Effector memory CD8-positive, alpha-beta T cell (primary cell): ENCODE measurements at places on chromosomes 13 and 19.

- H3K27ac ChIP-seq, result no peak overlapping the region
- H3K4me1 ChIP-seq, result no peaks in the 10 kb centered on the region
- no peak overlapping the region for H3K4me3 ChIP-seq
Measured at GRCh38 chr19:10037809-10038208, 24.5 kb downstream of the RDH8 start.

DNA sequence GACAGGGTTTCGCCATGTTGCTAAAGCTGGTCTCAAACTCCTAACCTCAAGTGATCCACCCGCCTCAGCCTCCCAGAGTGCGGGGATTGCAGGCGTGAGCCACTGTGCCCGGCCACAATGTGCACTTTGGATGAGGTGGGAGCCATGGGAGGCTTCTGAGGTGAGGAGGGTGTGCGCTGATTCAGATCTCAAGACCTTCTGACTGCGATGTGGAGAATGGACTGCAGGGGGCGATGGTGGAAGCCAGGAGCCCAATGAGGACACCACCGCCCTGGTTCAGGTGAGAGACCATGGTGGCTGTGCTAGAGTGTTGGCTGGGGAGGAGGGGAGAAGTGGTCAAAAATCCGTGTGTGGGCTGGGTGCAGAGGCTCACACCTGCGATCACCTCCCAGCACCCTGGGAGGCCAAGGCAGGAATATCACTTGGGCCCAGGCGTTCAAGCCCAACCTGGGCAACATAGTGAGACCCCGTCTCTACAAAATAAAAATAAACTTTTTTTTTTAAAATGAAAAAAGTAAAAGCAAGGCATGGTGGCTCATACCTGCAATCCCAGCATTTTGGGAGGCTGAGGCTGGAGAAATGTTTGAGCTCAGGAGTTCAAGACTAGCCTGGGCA lies 5.6 kb downstream of the INAFM1 start:
- peak; percentile 45 for DNase-seq
- no peak overlapping the region for H3K4me3 ChIP-seq
- H3K27ac ChIP-seq, result no peak overlapping the region
- peaks cover 13% of the 10 kb centered on the region for H3K4me1 ChIP-seq

DNA sequence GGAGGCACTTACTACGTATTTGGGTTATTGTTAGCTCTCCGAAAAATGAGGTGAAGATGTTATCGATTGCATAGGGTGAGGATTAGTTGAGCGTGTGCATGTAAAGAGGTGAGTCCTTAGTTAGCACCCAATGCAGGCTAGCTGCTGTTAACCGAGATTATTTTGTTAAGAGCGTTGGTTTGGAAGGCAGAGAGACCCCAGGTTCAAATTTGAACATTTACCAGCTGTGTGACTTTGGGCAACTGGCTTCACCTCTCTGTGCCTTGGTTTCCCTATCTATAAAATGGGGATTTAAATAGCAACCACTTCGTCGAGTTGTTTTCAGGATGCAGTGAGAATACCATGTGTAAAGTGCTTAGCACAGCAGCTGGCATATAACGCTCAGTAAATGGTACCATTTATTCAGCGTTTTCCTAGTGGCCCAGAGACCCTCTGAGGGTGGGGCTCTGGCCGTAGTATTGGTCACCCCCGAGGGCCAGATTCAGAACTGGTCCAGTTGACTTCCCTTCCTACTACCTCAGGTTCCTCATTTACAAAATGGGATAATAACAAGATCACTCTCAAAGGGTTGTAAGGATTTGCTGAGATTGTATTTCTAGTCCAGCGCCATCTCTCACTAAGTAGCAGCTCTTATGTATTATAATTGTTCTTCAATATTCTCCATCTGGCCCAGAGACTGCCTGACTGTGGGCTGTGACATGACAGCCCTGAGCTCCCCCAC lies 887 bp downstream of the SIPA1L3 start:
- H3K4me3 ChIP-seq, result peak overlapping the region; percentile 95
- H3K4me1 ChIP-seq, result peaks cover 26% of the 10 kb centered on the region
- H3K36me3 ChIP-seq, result peaks cover 9% of the 10 kb centered on the region
- H3K27me3 ChIP-seq, result no peaks in the 10 kb centered on the region
- no peak overlapping the region for H3K27ac ChIP-seq
- no peak for DNase-seq

DNA sequence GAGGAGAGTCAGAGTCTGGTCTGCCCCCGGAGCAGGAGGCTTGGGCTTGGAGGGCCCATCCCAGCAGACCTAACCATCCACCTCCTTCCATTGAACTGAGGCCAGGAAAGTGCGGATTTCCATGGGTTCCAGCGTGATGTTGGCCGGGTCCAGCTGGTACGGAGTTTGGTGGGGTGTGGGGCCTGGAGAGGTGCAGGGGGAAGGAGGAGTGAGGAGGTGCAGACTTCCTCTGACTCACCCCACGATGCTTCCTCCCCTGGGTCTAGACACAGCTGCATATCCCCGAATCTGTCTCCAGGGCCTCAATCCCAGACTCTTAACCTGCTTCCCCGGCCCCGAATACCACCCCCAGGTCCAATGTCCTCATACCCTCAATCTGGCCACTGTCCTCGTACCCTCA lies 20.0 kb downstream of the MAN2B1 start:
- peak overlapping the region; percentile 32 for H3K27ac ChIP-seq
- peaks cover 12% of the 10 kb centered on the region for H3K36me3 ChIP-seq
- DNase-seq, result no peak
- no peaks in the 10 kb centered on the region for H3K4me1 ChIP-seq
- H3K27me3 ChIP-seq, result no peaks in the 10 kb centered on the region

DNA sequence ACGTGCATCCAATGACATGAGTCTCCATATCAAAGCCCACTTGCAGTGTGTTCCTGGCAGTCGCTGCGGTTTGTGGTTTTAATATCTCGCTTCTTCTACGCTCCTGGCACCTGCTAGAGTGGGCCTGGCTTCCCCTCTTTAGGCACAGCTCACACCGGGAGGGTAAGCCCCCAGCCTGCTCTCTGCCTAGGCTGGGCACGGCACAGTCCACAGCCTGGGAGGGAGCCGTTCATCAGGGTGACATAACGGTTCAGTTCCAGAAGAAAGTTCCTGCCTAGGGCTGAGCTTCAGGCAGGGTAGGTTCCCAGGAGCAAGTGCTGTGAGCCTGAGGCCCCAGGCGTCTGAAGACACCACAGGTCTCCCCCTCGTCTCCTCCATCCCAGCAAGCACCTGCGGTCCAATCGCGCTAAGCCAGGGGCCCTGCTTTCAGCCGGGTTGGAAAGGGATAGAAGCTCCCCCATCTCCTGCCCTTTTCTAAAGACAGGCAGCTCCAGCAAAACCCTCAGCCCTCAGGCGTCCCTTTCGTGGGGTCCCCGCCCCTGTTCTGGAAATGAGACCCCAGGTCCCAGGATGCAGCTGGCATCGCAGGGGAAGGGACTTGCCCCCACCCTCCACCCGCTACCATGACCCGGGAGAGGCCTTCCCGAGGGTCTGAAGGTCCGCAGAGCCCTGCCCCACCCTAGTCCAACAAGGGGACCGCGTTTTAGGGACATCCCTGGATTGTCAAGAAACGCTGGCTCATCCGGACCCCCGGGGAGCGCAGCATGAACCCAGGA lies 121.6 kb upstream of the ZNF507 start:
- peaks cover 80% of the 10 kb centered on the region for H3K27me3 ChIP-seq
- peaks cover 4% of the 10 kb centered on the region for H3K4me1 ChIP-seq
- DNase-seq, result no peak
- H3K27ac ChIP-seq, result peak overlapping the region; percentile 13
- no peaks in the 10 kb centered on the region for H3K36me3 ChIP-seq
- H3K4me3 ChIP-seq, result no peak overlapping the region

DNA sequence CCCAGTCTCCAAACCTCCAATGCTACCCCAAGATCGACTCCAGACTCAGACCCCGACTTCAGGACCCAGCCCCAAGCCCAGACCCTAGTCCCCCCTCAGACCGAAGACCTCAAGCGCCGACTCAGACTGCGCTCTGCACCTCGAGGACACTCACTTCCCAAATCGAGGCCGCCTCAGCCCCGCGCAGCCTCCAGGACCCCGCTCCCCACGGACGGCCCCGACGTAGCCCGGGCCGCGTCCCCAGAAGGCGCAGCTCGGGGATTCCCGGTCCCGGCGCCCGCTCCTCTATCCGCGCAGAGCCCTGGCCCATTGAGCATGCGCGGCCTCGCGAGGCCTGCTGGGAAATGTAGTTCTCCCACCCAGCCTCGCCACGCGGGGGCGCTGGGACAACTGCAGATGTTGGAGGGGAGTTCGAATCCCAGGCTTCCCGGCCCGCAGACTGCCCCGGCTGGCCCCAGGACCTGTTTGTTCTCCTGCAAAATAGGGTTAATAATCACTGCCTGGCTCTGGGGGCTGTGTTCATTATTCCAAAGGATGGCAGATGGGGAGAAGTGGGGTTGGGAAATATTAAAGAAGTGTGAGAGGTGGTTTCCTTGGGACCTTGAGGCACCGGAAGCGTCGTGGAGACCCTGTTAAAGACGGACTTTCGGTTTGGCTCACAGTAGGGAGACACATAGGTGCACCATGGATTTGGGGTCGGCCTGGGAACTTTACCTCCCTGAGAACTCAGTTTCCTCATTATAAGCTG lies at the start of gene APBA3:
Gene APBA3 (minus strand): TSS at position 311 of the 748 bp plus-strand sequence. CDS start 1,428 bp downstream, outside the sequence.
- peaks cover 27% of the 10 kb centered on the region for H3K4me1 ChIP-seq
- H3K4me3 ChIP-seq, result peak within 1 kb of the TSS; percentile 98
- H3K36me3 ChIP-seq, result peaks cover 63% of the 10 kb centered on the region
- DNase-seq, result peak; percentile 93

DNA sequence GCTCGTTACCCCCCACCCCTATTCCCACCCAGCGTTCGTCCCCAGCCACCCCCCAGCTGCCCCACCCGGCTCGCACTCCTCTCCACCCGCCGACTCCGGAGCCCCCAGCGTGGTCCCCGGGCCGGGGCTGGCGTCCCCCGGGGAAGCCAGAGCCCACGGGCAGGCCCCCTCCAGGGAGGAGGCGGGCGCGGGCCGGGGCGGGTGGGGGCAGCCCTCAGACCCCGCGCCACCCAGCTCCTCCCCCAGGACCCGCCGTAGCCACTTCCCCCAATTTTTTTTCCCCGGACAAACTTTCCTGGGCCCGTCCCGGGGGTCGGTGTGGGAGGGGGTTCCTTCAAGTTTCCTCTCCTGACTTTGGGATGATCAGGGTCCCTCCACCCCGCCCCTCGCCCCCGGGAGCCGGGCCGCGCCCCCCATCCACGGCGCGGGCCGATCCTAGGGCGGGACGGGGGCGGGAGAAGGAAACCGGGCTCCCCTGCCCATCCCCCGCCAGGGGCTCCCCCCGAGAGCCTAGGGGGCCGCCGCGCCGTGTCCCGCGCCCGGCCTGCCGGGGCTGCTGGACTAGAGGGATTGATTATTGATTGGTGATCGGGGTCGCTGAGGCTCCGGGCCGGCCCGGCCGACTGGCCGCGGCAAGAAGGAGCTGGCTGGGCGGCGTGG lies 927 bp upstream of the TSHZ3 start:
- H3K4me3 ChIP-seq, result peak overlapping the region; percentile 85
- no peak overlapping the region for H3K27ac ChIP-seq
- H3K36me3 ChIP-seq, result peaks cover 11% of the 10 kb centered on the region
- no peak for DNase-seq

DNA sequence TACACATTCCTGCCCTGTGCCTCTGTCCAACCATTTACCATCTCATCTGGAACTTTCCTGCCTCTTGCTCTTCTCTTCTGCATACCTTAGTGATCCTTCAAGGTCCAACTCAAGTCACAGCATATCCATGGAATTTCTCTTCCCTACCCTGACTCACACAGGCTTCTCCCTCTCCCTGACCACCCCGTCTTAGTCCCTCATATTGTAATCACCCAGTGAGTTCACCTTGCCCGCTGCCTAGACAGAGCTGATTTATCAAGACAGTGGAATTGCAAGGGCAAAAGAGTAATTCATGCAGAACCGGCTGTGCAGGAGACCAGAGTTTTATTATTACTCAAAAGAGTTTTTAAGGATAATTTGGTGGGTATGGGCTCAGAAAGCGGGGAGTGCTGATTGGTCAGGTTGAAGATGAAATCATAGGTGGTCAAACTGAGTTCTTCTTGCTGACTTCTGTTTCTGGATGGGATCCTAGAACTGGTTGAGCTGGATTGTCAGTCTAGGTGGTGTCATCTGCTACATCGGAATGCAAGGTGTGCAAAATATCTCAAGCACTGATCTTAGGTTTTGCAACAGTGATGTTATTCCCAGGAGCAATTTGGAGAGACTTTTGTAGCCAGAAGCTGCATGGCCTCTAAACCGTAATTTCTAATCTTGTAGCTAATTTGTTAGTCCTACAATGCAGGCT lies 67.2 kb downstream of the HSPH1 start:
- peaks cover 87% of the 10 kb centered on the region for H3K27me3 ChIP-seq
- no peak overlapping the region for H3K27ac ChIP-seq
- no peak for DNase-seq
- no peak overlapping the region for H3K4me3 ChIP-seq
- H3K36me3 ChIP-seq, result peaks cover 7% of the 10 kb centered on the region

GRCh38 chr13:25371158-25371874 lies 458 bp upstream of the ATP8A2 start:
- no peak for DNase-seq
- no peak overlapping the region for H3K27ac ChIP-seq
- H3K4me3 ChIP-seq, result peak overlapping the region; percentile 50
- no peaks in the 10 kb centered on the region for H3K36me3 ChIP-seq
- peaks cover 81% of the 10 kb centered on the region for H3K27me3 ChIP-seq
- H3K4me1 ChIP-seq, result no peaks in the 10 kb centered on the region

DNA sequence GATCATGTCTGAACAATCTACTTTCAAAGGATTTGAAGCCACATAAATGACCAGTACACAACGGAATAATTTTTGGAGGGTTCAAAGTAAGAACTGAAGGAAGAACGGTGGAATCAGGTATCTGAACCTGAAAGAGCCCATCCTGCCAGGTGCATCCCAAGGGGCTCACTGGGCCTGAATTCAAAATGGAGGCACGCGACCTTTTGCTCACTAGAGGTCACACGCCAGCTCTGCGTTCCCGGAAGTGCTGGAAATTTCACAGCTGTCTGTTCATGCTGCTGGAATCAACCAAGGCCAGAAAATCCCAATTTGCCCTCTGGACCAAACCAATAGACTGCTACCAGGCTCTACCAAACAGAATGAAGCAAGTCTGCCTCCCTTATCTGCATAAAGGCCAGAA lies 4.2 kb upstream of the RASA3 start:
- no peak overlapping the region for H3K4me3 ChIP-seq
- no peak for DNase-seq
- H3K27ac ChIP-seq, result no peak overlapping the region
- H3K36me3 ChIP-seq, result peaks cover 4% of the 10 kb centered on the region

GRCh38 chr13:103810026-103810425 lies 743.8 kb upstream of the SLC10A2 start:
- no peak for DNase-seq
- H3K4me1 ChIP-seq, result no peaks in the 10 kb centered on the region
- no peak overlapping the region for H3K4me3 ChIP-seq
- no peak overlapping the region for H3K27ac ChIP-seq
- H3K27me3 ChIP-seq, result no peaks in the 10 kb centered on the region

- peaks cover 11% of the 10 kb centered on the region for H3K36me3 ChIP-seq
- DNase-seq, result no peak
- H3K27ac ChIP-seq, result peak overlapping the region; percentile 86
- H3K4me3 ChIP-seq, result peak overlapping the region; percentile 93
- H3K27me3 ChIP-seq, result no peaks in the 10 kb centered on the region
Measured at GRCh38 chr19:43462785-43463380, 2.5 kb downstream of the LYPD3 start.

GRCh38 chr19:48451624-48452023 lies 3.8 kb upstream of the KCNJ14 start:
- no peak overlapping the region for H3K27ac ChIP-seq
- H3K4me3 ChIP-seq, result no peak overlapping the region
- H3K36me3 ChIP-seq, result peaks cover 48% of the 10 kb centered on the region
- H3K27me3 ChIP-seq, result no peaks in the 10 kb centered on the region
